Hematopoietic multipotent progenitor cell treated with erythropoietin and hydrocortisone succinate and interleukin-3 and kit ligand, for 15 days (in vitro differentiated cells): ENCODE measurements at places on chromosomes 3 and 15.

DNA sequence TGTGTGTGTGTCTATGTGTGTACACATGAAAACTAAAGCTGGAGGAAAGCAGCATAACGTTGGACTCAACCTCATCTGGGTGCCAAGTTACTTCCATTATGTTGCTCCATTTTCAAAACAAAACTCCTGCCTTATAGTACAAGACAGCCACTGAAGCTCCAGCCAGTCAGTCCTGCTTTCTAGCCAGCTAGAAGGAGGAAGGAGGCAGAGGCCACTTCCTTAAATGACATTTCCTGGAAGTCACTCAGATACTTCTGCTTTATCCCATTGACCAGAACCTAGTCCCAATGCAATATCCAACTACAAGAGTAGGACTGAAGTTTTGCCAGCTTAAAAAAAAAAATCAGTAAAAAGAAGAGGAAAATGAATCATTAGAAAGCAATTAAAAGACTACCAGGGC is 31.7 kb downstream of the CADPS start:
- DNase-seq = no peak

GRCh38 chr15:81293728-81294515 is 30.0 kb downstream of the STARD5 start:
- DNase-seq = no peak

GRCh38 chr3:112092496-112093179 is 6.4 kb downstream of the C3orf52 start:
- no peak for DNase-seq

DNA sequence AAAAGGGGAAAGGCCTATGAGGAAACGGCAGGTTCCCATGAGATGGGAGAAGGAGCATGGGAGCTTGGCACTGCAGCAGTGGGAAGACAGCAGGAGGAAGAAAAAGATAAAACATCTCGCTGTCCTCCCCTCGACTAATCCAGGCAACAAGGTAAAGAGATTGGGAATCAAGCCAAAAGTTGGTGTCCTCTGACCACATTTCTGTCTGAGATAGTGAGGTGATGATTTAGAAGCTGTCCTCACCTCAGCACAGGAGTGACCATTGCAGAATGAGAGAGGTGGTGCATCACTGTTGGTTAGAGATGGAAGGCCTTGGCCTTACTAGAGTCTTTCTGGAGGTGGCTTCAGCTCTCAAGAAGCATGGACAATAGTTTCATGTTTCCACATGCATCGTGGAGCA is 226.6 kb upstream of the CCDC54 start:
- DNase-seq = no peak

DNA sequence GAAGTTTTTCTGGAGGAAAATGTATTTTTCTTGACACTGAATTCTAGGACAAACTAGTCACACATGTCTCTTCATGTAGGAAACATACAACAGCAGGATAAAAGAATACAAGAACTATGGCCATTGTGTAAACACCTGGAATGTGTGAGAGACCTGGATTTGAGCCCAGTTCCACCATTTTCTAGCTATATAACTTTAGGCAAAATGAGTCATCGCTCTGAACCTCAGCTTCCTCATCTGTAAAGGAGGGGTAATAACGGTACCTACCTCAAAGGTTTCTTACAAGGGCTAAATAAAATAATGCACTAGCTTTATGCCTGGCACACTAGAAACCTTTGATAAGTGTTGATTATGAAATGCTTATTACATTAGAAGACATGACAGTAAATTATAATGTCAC is 57.8 kb downstream of the RIOX2 start:
- DNase-seq = no peak

- no peak for DNase-seq
Measured at GRCh38 chr15:80699981-80700380, 4.9 kb downstream of the ABHD17C start.

- DNase-seq = no peak
Measured at GRCh38 chr3:84566256-84566655, 392.5 kb upstream of the CADM2 start.

DNA sequence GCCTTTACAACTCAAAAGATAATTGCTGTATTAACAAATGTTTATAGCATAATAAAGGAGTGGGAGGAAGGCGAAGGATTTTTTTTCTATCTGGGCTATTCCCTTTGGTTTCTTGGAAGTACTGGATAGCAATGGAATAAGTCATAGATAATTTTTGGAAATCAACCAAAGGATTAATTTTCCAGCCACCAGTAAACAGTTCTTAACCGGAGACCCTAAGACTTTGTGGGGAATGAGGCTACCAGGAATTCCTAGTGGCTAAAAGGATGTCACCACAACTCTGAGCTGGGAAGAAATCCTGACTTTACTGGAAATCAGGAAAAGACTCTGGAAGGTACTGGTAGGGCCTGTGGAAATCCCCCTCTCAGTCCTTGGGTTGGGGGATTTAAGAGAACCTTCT is 138.4 kb upstream of the RARB start:
- DNase-seq = no peak

DNA sequence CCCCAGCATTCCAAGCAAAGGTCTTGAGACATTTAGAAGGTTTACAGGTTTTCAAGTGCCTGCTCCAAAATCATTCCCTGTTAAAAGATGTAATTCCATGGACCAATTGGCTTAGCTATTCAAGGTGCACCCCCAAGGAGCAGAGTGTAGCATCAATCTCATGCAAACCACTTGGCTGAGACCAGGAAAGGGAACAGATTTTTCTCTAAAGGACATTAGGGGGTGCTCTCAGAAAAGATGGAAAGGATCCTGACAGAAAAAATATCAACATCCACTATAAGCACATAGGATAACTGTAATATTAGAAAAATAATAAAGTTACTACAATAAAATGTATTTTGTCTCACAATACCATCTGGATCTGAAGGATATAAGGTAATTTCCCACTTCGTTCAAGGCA is 328.0 kb upstream of the CDIN1 start:
- DNase-seq = no peak

- no peak for DNase-seq
Measured at GRCh38 chr3:53065841-53066480, 20.1 kb upstream of the SFMBT1 start.

DNA sequence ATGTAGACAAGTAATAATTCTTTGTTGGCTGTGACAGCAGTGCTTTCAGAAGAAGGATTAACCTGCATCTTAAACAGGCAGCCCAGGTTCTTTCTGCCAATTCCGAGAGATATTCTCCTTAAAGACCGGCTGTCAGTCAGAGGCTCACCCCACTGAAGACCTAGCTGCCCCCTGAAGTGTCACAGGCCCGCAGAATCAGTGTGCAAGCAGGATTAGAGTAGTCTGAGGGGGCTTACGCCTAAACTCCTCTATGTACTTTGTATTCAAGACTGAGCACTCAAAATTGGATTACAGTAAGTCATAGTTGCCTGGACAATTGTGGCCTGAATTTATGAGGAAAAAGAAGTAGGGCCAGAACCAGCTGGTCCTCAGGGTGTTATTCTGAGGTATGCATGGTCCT is 342.9 kb downstream of the CLSTN2 start:
- no peak for DNase-seq

GRCh38 chr3:87895983-87896382 is 162.8 kb downstream of the CGGBP1 start:
- DNase-seq = no peak

DNA sequence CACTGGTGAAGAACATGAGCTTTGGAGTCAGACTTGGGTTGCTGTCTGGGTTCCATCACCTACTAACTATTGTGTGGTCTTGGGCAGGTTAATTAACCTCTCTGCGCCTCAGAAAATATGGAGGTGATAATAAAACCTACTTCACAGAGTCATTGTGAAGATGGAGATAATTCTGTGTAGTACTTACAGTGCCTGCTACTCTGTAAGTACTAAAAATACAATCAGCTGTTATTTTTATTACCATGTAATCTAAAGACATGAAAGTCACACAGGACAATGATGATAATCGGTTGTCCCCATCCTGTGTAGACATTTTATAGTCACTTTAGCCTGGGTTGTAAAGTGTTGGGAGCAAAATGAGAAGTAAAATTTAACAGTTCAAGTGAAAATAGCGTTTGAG is 334.1 kb downstream of the THSD4 start:
- DNase-seq = no peak

GRCh38 chr3:158057666-158058065 is 48.6 kb downstream of the SHOX2 start:
- DNase-seq = no peak

GRCh38 chr15:68228971-68229385 is 550 bp downstream of the CLN6 start:
- peak; percentile 12 for DNase-seq

GRCh38 chr15:91342097-91342496 is 242.0 kb downstream of the SV2B start:
- no peak for DNase-seq

DNA sequence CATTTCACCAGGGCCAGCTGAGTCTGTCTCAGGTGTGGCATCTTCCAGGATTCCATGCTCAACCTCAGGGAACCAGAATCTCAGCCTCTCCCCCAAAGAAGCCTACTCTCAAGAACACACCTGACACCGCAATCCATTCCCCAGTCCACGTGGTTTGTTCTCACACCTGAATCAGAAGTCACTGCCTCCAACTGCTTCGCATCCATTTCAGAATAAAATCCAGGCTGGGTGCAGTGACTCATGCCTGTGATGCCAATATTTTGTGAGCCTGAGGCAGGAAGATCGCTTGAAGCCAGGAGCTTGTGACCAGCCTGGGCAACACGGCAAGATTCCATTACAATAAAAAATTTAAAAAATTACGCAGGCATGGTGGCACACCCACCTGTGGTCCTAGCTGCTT is 212.2 kb downstream of the FOXP1 start:
- no peak for DNase-seq

DNA sequence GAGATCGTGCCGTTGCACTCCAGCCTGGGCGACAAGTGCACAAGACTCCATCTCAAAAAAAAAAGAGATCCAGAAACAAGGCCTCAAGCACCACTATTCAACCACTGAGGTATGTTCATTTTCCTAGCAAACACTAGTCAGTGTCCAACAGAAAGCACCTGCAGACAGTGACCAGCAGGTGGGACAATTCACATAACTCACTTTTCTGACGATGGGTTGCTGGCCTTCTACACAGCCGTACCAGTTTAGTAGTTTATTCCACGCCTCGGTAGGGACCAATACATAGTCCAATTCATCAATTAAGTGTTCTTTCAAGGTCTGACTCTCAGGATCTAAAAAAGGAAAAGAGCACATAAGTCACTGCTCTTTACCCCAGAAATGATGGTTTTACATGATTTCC is 12.4 kb downstream of the USP4 start:
- peak; percentile 30 for DNase-seq
